ENCODE measurements at places on chromosomes 1 and 21.

- no peak for DNase-seq
Observed at GRCh38 chr1:75548721-75549480, 62.0 kb downstream of the SLC44A5 start.

GRCh38 chr1:175272361-175272760 lies 79.8 kb upstream of the KIAA0040 start:
- no peak for DNase-seq

DNA sequence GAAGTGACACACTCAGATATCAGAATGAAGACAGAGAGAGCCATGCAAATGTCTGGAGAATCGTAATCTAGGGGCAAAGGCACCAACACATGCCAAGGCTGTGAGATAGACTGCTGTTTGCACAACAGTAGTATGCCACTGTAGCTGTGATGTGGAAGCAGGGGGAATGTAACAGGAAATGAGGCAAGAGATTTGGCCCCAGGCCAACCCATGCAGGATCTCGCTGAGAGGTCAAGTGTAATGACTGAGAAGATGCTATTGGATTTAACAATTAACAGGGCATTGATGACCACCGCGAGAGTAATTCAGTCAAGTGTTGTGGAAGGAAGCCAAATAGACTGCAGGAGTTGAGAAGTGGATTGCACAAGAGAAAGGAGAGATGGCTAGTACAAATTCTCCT lies 107.3 kb upstream of the ST6GALNAC5 start:
- no peak for DNase-seq

DNA sequence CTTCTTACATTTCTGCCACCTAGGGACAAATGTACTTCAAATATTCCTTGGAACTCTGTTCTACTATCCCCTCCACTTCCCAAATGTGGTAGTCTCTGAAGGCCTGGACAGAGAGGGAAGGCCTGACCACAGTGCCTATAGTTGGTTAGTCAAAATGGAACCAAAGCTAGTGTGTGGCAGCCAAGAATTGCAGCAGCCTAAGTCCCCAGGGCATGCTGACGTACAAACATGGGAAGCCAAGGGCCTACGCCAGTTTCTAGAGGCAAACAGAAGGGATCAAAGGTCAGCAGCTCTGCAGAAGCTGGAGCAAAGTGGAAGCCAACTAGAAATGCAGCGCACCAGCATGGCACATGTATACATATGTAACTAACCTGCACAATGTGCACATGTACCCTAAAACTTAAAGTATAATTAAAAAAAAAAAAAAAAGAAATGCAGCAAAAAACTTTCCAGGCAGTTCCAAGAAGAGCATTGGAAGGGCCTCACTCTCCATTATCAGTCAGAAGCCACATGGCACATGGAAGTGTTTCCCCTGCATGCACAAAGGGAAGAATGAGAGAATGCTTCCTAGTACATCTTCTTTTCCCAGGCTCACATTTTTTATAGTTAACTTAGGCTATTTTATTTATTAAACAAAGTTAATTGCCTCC lies 39.4 kb upstream of the GADD45A start:
- no peak for DNase-seq

- DNase-seq: no peak
Observed at GRCh38 chr1:150981177-150981804, 801 bp upstream of the ANXA9 start.

GRCh38 chr1:53660666-53661065 lies 78.3 kb downstream of the GLIS1 start:
- no peak for DNase-seq

GRCh38 chr1:171292799-171293198 lies 21.2 kb upstream of the FMO4 start:
- no peak for DNase-seq

GRCh38 chr1:213376862-213377372 lies 325.9 kb downstream of the RPS6KC1 start:
- no peak for DNase-seq

DNA sequence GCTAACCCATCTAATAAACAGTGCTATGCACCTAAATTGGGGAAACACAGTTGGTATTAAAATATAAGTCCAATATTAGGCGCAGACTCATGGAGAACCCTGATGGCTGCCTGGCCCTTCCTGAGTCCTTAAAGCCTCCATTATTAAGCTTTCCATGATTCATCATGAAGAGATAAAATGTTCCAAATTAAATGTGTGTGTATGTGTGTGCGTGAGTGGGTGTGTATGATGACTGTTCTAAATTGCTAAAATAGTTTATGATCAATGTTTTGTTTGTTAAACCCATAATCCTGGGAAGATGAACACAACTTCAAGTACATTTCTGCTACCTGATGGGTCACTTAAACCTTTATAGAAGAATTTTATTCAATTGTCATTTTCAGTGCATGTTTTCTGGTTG lies 6.3 kb upstream of the RBBP5 start:
- no peak for DNase-seq

GRCh38 chr1:221637641-221638041 lies 104.2 kb downstream of the DUSP10 start:
- no peak for DNase-seq

GRCh38 chr1:77841574-77841973 lies 46.9 kb upstream of the NEXN start:
- no peak for DNase-seq

DNA sequence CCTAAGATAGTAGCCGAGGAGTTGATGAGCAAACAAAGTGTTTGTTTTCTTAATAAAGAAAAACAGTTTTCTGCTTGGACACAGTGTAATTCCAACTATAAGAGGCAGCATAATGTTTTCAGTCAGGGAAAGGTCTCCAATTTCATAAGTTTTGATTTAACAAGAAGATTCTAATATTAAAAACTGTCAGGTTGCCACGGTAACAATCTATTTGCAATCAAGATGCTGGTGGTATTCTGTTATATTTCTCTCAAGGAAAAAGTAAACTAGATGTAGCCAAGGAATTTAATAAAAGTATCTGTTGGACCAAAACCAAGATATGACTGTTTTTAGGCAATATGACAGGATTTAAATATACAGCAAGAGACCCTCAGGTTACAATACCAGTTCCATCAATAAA lies 211.7 kb downstream of the SMYD3 start:
- no peak for DNase-seq

GRCh38 chr1:12152113-12152891 lies 14.5 kb upstream of the TNFRSF1B start:
- no peak for DNase-seq

DNA sequence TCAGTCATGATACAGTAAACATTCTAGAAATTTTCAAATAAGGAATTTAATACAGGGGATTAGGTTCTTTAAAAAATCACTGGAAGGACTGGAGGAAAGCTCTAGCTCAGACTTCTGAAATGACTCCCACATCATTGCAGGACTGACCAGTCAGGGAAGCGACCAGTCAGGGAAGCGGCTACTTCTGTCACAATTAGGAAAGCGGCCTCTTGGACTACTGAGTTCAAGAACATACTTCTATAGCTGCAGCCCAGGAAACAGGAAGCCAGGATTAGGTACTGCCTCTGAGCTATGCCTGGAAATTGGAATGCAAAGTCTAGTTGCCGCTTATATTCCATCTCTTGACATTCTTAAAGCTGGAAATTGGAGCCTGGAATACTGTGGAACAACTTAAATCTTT lies 45.5 kb downstream of the USP25 start:
- DNase-seq: no peak

DNA sequence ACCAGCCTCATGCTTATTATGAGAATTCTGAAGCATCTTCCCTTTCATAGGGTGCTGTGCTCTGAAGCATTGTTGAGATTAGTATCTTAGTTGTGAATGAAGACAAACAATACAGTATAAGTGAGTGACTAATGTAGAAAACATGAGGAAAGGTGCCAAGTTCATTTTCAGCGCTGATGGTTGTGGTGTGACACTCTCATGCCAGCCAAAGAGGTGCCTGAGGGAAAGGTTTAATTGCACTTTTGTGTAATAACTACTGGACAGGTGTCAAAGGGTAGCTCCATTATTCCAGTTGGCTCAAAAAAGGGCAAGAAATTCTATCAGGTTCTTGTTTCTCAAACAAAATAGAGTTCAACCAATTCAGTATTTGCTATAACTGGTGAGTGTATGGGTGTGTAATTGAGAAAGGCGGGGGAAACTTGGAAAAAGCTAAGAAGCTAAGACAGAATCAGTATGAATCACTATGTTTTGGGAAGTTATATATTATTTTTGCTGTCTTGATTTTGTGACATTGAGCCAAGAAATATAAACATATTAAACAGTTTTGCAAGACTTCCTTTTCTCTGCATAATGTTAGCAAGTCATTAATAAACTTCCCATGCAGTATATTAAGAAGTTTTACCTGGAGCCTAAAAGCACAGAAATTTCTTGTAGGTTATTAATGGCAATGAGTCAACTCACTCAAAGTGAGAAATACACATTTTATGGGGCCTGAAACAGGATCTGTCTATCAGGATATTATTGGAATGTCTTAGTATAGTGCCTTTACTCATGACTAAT lies 31.8 kb downstream of the KCNK2 start:
- DNase-seq: no peak

DNA sequence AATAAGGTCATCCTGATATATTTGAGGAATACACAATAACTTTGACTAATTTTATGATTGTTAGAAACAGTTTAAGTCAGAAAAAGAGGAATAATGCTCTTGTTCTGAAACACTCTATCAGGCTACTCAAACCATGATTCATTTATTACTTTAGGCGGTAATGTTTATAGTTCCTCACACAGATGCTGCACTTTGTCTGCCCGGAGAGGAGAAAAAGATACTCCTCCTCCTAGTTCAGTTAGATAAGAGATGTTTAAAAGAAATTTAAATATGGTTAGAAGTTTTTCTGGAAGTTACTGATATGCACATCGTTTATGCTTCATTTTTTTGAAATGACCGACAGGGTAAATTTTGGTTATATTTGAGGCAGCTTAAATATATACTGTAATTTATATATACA lies 103.0 kb downstream of the ZMYM4 start:
- DNase-seq: no peak

DNA sequence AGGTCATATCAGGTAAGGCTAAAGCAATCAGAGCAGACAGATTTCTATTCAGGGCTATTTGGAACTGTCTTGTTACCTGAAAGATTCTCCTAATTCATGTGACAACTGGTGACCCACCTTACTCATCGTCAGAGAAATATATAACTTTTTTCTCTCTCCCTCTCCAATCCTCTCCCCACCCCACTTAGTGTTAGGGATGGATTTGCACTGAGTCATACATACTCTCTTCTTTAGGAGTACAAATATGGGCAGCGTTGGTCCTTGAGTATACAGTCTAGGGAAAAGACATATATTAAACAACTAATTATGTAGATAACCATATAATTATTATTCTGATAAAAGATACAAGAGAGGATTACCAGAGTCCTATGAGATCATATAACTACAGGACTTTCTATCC lies 246.3 kb downstream of the HHIPL2 start:
- no peak for DNase-seq

DNA sequence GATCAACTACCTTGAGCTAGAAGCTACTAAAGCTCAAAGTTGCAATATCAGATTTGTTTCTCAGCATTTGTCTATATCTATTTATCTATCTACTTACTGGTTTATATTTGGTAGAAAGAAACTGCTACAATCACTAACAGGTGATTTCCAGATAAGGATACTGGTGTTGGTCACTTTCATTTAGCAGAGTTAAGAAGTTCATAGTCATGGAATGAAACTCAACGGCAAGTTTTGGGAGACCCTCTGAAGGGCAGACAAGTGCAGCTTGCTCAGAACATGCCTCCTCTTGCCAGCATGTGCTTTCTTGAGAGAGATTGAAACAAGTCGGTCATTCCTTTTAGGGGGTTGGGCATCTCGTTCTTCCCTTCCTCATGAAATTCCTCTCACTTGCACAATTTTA lies 296.5 kb downstream of the GRIK1 start:
- no peak for DNase-seq

DNA sequence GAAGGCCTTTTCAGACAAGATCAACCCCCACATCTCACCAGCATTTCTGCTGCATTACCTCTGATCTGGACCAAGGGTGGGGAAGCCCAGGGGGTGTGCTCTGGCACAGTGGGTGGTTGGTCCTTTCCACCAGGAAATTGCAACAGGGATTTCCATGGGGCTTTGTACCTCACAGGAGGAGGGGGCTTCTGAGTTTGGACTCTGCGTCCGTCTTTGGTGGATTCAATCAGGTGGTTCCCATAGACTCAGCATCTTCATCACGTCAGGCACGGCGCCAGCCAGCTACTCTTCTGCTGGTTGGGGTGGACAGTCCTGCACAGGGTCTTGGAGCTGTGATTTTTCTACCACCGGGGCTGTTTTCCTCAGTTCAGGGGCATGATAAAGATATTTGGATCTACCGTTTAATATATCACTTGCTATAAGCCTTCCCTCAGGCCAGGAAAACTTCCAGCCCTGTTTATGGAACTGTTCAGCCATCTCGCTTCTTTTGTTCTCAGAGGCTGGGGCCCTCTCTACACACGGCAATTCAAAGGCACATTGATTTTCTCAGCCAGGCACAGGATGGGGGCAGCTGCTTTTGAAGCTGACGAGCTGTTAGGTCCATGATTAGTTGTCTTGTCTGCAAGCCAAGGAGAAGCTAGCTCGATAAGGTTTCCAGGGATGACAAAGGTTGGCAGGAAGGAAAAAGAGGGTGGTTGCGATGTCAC lies 467.3 kb downstream of the CAMTA1 start:
- DNase-seq: no peak

DNA sequence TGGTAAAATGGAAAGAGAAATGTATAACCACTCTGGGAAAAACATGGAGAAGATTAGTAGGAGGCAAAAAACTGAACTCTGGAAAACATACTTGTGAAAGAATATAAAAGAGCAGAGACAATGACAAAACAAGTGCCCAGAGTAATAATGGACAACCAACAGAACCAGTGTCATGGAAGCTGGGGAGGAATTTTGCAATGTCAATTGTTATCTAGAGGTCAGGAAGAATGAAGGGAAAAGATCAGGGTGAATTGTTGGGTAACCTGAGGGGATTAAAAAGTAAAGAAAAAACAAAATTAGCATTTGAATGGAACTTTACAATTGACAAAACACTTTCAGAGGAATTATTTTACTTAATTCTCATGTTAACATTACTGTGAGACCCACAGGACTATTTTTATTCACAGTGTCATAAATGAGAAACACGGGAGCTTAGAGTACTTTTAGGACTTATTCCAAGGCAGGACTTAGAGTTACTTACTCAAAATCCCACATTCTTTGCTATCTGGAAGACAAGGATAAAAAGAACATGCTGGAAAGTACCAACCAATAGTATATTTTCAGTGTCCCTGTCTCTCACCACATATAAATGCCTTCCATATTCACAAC lies 19.5 kb downstream of the JAM2 start:
- DNase-seq: no peak

- no peak for DNase-seq
Observed at GRCh38 chr21:45511661-45512431, 30.4 kb downstream of the SLC19A1 start.

DNA sequence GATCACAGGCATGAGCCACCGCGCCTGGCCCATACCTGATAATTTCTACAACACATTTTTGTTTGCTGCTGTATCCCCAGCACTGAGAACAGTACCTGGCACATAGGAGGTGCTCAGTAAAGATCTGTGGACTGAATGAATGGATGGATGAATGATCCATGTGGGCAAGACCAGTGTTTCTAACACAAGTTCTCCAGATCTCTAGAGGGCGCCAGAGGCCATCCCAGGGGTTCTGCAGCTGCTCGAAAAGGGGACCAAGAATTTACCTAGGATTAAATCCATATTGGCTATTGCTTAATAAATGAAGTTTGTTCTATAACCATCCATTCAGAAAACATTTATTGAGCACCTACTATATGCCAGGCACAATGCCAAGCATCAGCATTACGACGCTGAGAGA lies 167.7 kb downstream of the ACTL8 start:
- DNase-seq: no peak
